Daoy (cell line): ENCODE measurements at places on chromosomes 1 and 21. TPM values are rescaled to one million over a fixed set of nuclear protein-coding genes. Genes with fewer than 3 reads are reported as not detected.

GRCh38 chr1:151196292-151196800, 2.0 kb upstream of the PIP5K1A start:
- DNase-seq, result peak; percentile 80

The CFHR3 gene
- not detected in 2 replicates for total RNA-seq

DNA sequence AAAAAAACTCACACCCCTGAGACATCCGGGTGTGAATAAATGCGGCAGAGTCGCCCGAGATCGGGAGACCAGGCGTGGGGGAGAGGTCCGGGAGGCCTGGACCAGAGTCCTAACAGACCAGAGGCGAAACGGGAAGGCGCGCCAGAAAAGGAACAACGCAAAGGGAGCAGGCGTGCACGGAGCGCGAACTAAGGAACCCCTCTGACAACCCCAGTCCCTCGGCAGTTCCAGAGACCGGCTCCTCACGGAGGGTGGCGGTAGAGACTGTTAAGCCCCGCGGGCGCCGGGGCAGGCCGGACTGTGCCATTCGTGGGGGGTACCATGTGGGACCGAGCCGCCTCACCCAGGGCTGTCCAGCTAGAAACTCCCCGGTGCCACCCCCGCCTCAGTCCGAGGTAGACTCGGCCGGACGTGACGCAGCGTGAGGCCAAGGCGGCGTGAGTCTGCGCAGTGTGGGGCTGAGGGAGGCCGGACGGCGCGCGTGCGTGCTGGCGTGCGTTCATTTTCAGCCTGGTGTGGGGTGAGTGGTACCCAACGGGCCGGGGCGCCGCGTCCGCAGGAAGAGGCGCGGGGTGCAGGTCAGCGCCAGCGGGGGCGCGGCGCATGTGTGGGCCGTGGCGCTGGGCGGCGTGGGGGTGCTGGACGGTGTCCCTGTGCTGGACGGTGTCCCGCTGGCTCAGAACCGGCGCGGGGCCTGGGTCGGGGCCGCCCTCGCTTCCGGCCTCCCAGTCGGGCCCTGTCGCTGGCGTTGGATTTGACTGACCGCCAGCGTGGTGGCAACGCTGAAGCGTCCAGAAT, at the start of gene PARK7:
Gene PARK7, plus strand, starts transcription at position 496 of the 798 bp plus-strand sequence. CDS start 1,075 bp downstream, outside the sequence.
- DNase-seq, result peak; percentile 100

DNA sequence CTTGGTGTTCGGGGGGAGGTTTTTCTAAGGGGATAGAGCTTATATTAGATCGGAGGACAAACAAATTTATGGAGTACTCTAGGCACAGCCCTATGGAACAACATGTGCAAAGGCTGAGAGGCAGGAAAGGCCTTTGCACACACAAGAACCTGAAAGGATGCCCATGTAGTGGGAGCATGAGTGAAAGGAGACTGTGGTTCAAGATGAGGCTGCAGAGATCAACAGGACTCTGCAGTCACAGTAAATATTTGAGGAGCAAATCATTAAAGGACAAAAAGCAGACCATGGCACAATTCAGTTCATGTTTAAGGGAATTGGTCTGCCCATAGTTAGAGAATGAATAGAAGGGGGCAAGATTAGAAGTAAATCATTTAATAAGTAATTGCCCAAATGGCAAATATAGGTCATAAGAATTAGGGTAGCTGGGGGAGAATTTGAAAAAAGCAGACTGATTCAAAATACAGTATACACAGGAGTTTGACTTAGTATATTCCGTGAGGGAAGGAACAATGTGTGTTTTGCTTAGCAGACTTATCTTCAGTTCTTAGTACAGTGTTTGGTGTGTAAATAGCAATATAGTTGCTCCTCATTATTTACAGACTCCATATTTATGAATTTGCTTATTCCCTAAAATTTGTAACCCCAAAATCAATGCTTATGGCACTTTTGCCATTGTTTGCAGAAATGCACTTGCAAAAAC, 268.1 kb downstream of the SEC16B start:
- no peak for DNase-seq
